Stimulated activated CD8-positive, alpha-beta memory T cell treated with anti-CD3 and anti-CD28 coated beads, Interleukin-7, amount 100 ng/mL, for 1 hour (primary cell): ENCODE measurements at places on chromosomes 5 and 9.

DNA sequence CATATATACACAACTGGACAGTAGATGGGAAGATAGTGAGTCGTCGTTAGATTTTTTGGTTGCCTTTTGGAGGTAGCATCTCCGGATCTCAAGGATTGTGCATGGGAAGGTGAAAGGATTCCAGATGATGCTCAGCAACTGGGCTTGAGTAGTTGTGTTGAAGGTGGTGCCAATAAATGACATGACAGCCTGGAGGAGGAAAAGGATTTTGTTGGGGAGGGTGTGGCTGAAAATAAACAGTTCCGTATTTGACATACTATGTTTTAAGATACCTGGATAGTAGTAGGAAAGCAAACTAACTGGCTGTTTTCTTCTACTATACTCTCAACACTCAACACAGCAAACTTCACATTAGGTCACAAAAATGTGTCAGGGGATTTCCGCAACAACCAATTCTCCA is 62.4 kb downstream of the SREK1 start:
- DNase-seq: no peak

- no peak for DNase-seq
Observed at GRCh38 chr5:153671653-153672346, 181.3 kb downstream of the GRIA1 start.

DNA sequence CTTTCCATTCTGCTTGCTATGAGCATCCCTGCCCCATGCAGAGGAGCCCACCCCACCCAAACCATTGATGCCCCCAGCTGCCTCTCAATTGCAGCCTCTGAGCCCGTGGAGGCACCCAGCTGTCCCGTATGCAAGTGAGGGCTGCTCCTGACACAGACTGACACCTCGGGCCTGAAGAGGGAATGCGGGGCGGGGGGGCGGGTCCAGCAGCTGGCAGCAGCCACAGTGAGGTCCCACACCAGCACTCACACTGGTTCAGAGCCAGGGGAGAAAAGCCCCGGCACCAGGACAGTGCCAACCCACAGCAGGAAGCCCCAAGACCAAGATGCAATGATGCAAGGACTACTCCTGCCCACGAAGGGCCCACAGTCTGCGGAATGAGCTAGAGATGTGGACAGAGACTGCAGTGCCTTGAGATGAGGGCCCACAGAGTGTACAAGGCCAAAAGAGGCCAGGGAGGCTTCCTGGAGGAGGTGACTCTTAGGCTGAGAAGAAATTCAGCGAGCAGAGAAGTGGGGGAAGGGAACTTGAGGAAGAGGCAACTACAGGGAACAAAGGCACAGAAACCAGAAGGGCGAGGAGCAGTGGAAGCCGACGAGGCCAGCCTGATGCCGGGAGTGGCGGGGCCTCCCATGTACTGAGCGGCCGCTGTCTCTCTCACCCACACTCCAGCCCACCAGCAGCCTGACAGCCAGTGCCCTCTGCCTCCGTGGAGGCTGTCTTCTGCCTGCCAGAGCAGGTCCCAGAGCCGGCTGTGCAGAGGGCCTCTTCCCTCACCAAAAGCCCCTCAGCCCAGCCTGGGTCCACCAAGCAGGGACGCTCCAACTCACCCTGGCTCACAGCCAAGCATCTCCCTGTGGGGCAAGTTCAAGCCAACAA is 9.2 kb downstream of the EEIG1 start:
- DNase-seq: no peak

- DNase-seq: no peak
Observed at GRCh38 chr5:127909066-127909465, 174.5 kb upstream of the SLC12A2 start.

DNA sequence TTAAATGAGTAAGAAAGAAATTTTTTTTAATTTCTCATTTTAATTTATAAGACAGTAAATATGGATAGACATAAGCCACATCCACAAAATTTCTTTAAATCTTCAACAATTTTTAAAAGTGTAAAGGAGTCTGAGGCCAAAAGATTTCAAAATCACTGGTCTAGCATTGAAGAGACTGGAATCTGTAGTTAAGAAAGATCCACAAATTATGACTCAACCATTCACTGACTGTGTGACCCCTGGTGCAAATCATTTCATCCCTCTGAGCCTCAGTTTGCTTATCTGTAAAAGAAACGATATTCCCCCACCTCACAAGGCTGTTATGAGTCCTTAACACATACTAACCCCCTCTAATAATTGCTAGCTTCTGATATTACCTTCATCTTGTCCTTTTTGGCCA is 98.5 kb downstream of the EBF1 start:
- DNase-seq: no peak

DNA sequence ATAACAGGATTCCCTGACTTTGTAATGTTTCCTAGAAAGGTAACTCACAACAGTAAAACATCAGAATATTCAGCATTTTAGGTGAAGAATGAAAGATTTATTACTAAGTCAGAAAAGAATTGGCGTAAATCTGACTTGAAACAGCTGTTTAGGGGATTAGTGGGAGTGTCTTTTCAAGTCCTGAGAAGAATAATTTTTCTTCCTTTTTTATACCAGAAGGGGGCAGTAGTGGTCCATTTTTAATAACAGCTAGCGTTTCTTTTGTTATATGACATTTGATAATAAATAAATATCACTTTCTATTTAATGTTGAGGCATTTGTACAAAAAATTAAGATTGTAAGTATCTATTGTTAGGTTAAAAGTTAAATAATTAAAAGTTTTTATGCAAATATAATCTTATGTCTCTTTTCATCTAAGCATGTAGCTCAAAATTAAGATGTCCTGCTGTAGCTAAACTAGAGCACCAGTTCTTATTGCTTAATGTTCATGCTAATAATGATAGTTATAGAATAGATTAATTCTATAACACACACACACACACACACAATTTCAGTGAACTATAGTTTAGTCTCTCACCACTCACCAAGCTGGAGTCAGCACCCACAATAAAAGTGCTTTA is 258.7 kb upstream of the ARRDC3 start:
- DNase-seq: no peak

- DNase-seq: peak; percentile 13
Observed at GRCh38 chr5:68460147-68460798, 244.7 kb downstream of the PIK3R1 start.

GRCh38 chr5:171162165-171162564 is 146.9 kb upstream of the TLX3 start:
- no peak for DNase-seq
